DMS 273 treated with DMSO at 0.1 percent for 48 hours (cell line): ENCODE measurements at places on chromosomes 1 and 21.

DNA sequence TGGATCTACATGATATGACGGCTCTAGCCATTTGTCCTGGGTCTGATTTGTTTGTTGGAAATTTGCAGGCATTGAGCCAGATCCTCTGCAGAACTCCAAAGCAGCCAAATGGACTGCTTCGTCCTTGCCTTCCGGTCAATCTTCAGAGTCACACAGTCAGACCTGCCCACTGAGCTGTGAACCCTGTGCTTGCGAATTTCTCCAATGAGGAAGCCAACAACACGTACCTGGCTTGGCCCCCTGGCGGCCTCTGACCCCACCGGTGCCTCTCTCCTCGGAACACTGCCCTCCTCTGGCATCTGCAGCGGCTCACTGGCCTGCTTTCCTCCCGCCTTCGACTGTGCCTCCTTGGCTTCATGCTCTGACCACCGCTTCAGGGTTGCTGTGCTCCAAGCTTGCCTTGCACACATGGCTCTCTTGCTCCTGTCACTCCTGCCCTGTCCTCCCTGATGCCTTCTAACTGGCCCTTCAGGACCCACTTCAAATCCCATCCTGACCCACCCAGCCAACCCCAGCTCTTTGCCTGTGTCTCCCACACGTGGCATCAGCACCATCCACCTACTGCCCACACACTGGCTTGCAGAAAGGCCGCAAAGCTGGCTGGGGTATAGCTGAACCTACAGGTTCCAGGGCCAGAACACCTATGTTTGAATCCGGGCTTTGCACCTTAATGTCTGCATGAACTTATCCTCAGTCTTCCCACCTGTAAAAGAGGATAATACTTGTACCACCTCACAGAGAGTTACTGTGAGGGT is 128.2 kb downstream of the KCNN3 start:
- DNase-seq, result no peak

DNA sequence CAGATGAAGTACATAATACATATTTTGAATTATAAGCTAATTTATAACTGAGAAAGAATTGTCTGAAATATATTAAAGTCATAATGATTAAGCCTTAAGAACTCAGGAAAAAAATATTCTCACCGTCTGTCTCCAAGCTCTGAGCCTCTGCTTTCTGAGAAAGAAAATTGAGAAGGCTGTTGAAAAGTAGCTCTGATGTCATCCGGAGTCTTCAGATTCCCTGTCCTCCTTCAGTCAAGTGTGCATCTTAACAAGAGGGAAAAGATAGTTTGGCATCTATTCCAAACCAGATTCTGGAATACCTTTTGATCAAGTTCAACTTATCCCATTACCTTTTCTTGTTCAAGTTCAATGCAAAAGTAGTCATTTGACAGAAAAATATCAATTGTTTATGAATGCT is 50.6 kb downstream of the NRIP1 start:
- DNase-seq, result no peak

GRCh38 chr1:202871367-202871766 is 17.6 kb downstream of the RABIF start:
- no peak for DNase-seq

DNA sequence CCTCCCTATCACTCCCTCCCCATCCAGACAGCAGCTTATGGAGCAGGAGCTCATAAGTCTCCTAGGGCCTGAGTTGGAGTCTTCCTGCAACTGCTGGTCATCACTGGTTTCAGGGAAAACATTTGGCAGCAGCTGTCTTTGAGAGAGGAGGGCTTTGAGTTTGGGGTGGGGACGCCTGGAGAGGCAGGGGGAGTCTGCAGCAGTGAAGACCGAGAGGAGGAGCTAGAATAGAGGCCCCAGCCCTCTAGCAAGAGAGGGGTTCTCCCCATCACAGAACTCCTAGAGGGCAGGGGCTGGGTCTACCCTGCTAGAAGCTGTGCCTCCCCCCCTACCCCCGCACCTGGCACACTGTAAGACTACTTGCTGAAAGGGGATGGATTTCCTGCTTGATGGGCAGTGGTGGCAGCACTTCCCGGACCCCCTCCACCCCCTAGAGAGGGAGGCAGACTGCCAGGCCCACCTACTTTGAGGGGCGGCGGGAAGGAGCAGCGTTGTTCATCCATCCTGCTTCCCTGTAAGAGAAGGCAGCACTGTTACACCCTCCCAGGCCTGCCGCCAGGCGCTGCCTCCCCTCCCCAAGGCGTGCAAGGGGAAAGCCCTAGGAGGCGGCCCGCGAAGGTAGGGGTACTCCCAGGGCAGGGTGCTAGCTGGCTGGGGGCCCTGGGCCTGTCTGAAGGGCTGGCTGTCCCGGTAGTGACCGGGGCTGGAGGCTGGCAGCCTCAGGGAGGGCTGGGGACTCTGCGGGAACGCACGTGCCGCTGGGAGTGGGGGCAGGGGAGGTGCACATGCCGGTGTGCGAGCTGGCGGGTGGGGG is 50.4 kb downstream of the RAP1GAP start:
- DNase-seq, result no peak

DNA sequence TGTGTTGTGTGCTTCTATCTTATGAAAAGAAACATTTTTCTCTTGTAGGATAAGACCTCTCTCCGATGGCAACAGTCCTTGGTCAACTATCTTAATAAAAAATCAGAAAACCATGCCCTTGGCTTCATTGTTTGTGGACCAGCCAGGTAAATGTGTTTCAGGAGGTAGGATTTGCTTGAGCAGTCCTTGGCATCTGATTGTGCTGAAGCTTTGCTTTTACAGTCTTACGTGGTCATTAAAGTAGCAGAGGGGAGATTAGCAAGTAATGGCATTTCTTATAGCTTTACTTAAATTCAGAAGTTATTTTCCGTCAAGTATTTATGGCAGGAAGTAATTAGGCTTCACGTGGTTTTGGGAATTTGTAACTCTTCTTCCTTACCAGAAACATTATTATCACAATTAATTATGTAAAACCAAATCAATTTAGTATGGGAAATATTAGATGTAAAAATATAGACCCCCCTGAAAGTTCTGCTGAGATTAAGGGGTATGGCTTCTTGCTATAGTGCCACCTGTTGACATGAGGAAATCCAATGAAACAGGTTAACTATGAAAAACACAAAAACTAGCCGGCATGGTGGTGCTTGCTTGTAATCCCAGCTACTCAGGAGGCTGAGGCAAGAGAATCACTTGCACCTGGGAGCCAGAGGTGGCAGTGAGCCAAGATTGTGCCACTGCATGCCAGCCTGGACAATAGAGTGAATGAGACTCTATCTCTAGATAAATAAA is 49.0 kb downstream of the MAP3K21 start:
- no peak for DNase-seq

GRCh38 chr1:67191668-67192520 is 25.6 kb downstream of the IL23R start:
- no peak for DNase-seq

DNA sequence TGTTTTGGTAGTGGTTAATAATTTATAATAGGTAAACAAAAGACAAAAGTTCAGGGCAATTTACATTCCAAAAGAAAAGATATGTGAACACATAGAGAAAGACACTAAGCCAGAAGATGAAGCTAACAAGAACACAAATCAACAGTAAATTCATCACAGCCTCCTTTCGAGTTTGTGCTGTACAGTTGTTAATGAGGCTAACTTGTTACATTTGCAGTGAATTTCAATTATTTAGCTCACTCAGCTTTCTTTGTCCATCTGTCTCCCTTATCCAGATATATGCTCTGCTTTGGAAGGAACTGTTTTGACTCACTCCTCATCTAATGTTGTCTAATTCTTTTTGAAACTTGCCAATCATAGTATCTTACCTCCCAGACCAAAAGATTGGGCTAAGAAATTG is 423.3 kb upstream of the OLFM3 start:
- no peak for DNase-seq

DNA sequence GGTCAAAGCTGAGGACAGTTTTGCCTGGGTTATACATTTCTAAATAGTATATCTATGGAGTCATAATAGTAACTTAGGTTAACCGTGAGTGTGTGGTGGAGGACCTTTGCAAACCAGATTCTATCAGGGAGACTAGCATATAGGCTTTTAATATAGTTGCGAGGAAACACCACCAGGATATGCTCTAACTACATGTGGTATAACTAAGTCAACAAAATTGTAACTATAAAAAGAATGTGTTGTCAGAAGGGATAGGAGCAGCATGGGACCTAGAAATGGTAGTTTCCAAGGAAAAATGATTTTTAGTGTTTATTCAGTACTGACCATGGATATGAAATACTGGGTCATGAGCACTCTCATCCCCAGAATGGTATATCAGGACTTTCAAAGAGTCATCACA is 338.1 kb downstream of the TGFB2 start:
- DNase-seq, result no peak

DNA sequence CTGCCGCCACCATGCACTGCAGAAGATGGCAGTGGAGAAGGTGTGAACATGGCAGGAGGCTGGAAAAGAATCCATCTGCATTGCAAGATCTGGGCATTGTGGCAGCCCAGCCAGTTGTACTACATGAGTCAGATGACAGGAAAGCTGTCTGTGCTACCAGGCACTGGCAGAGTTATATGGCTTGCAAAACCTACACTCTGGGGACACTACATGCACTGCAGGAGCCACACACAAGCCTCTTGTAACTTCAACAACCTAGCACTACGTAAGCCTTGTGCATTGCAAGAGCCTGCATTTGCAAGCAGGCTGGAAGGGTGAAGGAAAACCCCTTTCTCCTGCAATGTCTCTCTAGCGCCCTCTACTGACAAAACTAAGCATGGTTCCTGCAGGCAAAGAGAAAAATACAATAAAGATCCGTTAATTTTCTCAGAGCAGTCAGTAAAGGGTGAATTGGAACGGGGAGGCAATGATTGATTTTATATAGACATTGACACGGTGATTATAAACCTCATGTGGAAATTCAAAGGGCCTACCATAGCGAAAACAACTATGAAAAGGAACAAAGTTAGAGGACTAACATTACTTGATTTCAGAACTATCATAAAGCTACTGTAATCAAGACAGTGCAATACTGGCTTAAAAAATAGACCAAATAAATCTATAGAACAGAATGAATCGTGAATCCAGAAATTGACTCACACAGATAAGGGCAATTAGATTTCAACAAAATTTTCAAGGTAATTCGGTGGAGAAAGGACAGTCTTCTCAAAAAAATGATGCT is 26.2 kb upstream of the DYNLT5 start:
- peak; percentile 36 for DNase-seq
